ENCODE measurements at places on chromosomes 13 and 19.

- no peak for DNase-seq
These were observed 1.4 kb upstream of the NTF4 start for GRCh38 chr19:49065905-49066512.

DNA sequence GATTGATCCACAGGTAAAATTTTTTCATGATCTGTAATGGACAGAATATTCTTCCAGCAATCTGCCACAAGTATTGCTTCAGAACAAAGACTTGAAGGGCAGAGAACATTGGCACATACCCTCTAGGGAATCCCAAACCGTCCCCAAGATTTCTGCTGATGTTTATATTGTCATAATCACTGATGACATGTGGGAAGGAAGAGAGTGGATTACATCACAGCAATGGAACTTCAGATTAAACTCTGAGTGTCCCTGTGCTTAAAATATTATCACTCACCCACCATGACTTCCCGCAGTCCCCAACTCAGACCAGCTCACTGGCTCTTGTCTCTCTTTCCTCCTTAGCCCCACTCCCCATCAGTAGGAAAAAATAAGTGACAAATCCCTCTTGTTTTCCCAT is 8.5 kb upstream of the TPT1 start:
- peak; percentile 62 for DNase-seq

DNA sequence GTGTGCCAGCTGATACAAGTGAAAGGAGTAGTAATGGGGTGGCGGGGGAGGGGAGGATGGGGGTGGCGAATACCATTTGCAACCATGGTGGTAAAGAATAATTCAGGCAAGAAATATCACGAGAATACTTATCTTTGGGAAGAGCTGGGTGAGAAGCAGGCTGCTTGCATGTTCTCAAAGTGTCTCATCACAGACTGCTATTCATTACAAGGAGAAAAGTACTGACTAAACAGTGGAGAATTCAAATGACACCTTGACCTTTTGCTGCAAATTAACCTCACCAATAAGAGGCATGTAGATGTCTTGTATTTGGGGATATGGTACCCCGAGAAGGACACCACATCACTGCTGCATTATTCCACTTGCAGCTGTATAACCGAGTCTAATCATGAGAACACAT is 585.7 kb upstream of the GPC6 start:
- no peak for DNase-seq

GRCh38 chr19:44847144-44848035 is 1.3 kb downstream of the NECTIN2 start:
- DNase-seq = peak; percentile 65

DNA sequence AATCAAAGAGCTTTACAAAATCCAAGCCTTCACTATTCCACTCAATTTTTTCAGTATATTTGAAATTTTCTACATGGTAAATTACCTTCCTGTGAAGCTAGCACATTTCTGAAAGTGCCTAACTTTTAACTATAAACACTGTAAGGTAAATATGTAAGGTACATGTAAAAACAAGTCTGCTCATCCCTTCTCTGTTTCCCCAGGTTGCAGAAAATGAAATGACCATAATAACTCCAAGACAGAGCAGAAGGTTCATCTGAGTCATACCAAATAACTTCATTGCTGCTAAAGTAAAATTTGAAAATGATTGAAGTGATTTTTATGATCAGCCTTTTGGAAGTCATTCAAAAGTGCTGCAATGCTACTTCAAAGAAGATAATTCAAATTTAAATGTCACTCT is 28.6 kb downstream of the FGF14 start:
- DNase-seq = no peak

GRCh38 chr19:44687888-44688287 is 11.1 kb upstream of the CEACAM16 start:
- no peak for DNase-seq
